ENCODE measurements at places on chromosomes 3 and 15. TPM values are rescaled to one million over a fixed set of nuclear protein-coding genes. Genes with fewer than 3 reads are reported as not detected.

ECE2 gene
- 18.8 TPM for total RNA-seq

- no peaks in the 10 kb centered on the region for H3K27me3 ChIP-seq
- H3K27ac ChIP-seq: no peak overlapping the region
- H3K36me3 ChIP-seq: no peaks in the 10 kb centered on the region
- no peak for DNase-seq
Observed at GRCh38 chr15:65528461-65529060, 1.7 kb upstream of the HACD3 start.

GRCh38 chr3:185084901-185085300, 68.0 kb downstream of the C3orf70 start:
- no peak overlapping the region for H3K4me3 ChIP-seq
- H3K36me3 ChIP-seq: no peaks in the 10 kb centered on the region
- DNase-seq: no peak
- no peaks in the 10 kb centered on the region for H3K4me1 ChIP-seq

DNA sequence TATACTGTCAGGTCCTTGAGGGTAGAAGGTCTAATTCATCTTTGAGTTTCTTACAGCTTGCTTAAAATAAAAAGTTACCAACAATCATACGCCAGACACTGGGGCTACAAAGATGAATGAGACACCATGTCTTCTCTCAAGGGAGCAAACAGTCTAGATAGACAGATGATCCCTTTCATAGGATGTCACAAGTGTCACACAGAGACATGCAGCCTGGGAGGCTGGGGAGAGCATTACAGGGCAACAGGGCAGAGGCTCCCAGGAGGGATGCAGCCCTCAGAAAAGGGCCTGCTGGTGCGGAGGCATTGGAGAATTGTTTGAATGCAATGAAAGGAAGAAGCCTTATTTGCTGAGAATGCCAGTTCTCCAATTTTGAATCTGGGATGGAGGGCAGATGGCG, 39.0 kb downstream of the DRD3 start:
- no peak for DNase-seq
- no peaks in the 10 kb centered on the region for H3K4me1 ChIP-seq
- no peak overlapping the region for H3K4me3 ChIP-seq
- H3K27me3 ChIP-seq: no peaks in the 10 kb centered on the region

GRCh38 chr15:71112429-71112828, 2.8 kb upstream of the THSD4 start:
- DNase-seq: no peak
- H3K4me3 ChIP-seq: no peak overlapping the region
- no peaks in the 10 kb centered on the region for H3K36me3 ChIP-seq

GRCh38 chr15:58427987-58428386, 3.8 kb upstream of the LIPC start:
- no peak for DNase-seq
- H3K36me3 ChIP-seq: no peaks in the 10 kb centered on the region
- H3K27me3 ChIP-seq: no peaks in the 10 kb centered on the region
- peaks cover 37% of the 10 kb centered on the region for H3K4me1 ChIP-seq

Measured in body of pancreas (tissue), 4 donors.